Pons (tissue), 1 donor: ENCODE measurements at places on chromosomes 12 and 14.

- no peak for DNase-seq
Observed at GRCh38 chr12:86917121-86917520, 660.9 kb upstream of the MGAT4C start.

DNA sequence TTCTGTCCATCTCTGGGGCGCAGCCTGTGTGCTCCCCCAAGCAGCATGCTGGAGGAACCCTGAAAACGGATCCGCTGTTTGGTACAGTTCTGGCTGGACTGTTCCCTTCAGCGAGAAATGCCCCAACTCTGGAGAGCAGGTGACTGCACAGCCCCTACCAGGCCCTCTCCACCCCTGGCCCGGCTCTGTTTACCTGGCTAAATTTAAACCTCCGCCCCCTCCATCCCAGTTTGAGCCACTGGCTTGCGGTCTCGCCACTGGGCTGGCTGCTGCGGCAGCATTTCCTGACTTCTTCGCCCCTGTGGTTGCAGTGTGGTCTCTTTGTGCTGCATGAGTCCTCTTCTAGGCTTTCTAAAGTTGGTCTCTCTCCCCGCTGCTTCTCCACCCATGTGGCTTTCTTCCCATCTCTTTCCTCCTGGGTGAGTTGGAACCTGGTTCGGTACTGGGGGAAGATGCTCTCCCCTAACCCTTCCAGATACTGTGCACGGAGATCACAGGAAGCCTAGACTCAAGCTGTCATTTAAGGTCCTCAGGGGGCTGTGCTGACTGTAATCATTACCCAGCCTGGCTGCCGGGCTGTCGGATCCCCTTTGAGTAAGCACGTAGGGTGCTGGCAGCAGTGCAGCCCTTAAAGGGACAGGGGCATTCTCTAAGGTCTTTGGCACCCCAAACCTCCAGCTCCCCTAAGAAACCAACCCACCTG is 60.6 kb downstream of the FBXL14 start:
- no peak for DNase-seq

DNA sequence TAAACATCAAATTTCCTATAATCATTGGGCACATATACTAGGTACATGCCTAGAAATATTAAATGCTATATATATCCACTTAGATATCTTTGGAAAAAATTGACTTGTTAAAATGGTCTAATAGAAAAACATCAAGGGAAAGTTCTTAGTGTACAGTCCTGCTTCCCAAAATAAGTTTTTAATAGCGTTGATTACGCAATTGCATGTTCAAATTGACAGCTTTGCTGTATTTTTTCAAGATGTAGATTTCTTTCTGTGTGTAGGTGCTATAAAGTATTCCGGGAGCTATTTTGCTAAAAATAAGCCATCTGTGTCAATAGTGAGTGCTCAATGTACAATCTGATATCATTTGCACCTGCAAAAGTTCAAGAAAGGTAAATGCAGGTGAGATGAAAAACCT is 463.9 kb upstream of the ATP2B1 start:
- no peak for DNase-seq

GRCh38 chr12:88650715-88651114 is 70.4 kb upstream of the KITLG start:
- no peak for DNase-seq

GRCh38 chr12:86727160-86727559 is 471.0 kb upstream of the MGAT4C start:
- no peak for DNase-seq

DNA sequence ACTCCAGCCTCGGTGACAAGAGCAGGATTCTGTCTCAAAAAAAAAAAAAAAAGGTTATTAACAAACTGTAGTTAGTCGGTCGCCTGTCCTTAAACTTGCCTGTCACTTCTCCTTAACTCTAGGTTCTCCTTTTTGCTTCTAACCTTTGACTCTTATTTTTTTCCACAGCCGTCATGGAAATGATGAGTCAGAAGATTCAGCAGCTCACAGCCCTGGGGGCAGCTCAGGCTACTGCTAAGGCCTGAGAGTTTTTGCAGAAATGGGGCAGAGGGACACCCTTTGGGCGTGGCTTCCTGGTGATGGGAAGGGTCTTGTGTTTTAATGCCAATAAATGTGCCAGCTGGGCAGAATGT is 418 bp upstream of the MYG1 start:
- DNase-seq = no peak

GRCh38 chr12:95986635-95987570 is 9.2 kb downstream of the HAL start:
- no peak for DNase-seq

DNA sequence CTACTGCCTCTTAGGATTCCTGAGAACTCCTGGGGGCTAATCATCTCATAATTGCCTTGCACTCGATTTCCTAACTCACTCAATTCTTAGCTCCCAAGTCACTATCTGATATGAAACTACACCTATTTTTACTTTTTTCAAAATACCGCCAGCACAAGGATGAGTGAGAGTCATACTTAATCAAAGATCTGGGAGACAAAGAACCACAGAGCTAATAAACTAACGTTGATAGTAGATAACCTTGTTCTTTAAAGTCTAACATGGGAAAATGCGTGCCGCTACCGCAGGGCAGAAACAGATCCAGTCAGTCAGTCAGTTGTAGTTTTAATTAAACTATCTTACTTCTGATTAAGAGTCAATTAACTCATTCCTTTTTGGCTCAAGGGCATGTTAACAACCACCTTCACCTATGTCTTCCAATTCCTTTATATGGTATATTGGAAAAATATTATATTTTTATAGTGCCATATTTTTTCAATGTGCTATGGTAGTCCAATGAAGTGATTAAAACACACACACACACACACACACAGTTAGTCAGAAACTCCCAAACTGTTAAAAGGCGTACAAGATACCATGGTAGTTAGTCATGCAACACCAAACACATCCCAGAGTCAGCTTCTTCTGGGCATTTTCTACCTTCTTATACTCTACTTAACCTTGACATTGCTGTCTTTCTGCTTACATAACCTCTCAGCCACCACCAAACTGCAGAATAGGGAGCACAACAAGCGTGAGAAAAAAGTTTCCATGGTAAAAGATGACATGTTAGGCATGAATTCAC is 114.0 kb downstream of the KLHL28 start:
- no peak for DNase-seq

- no peak for DNase-seq
Observed at GRCh38 chr12:123150744-123151456, at the start of gene PITPNM2. Gene PITPNM2, minus strand, starts transcription at chr12:123151090. Its CDS starts 116,500 bp downstream, at chr12:123034590.

DNA sequence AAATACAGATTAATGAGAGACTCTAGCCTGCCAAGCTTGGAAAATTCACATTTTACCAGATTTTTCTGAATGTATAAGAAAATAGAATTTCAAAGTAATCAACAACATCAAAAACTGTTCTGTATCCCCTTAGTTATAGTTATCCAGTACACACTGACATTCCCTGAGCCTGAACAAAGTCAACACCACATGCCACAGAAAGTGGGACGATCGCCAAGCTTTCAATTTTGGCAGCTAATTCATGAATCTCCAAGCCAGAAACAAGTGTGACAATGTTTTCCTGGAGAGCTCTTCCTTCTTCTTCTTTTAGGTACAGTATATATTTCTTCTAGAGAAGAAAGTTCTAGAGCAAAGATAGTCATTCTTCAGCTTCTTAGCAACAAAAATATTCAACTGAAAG is 290.2 kb downstream of the PRKD1 start:
- peak; percentile 95 for DNase-seq

DNA sequence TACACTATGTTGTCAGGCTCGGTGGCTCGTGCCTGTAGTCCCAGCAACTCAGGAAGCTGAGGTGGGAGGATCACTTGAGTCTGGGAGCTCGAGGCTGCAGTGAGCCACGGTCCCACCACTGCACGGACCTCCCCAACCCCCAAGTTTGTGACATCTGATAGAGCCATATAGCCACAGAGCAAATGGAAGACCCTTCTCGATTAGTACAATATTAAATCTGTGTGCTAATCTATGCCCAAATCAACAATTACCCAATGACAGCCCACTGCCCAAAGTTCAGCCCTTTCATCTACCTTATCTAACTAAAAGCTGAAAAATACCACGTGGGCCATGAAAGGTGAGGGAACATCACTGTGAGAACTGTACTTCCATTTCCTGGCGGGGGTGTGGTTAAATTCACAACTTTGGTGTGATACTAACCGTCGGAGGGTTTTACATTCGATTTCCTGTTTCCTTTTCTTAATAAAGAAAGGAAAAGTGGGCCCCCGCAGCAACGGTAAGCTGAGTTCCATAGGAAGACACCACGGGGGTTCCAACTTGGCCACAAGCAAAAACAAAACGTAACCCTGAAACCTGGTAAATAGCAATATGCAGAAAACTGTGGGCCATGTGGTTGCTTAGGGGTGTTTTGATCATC is 31.2 kb upstream of the FOS start:
- no peak for DNase-seq

DNA sequence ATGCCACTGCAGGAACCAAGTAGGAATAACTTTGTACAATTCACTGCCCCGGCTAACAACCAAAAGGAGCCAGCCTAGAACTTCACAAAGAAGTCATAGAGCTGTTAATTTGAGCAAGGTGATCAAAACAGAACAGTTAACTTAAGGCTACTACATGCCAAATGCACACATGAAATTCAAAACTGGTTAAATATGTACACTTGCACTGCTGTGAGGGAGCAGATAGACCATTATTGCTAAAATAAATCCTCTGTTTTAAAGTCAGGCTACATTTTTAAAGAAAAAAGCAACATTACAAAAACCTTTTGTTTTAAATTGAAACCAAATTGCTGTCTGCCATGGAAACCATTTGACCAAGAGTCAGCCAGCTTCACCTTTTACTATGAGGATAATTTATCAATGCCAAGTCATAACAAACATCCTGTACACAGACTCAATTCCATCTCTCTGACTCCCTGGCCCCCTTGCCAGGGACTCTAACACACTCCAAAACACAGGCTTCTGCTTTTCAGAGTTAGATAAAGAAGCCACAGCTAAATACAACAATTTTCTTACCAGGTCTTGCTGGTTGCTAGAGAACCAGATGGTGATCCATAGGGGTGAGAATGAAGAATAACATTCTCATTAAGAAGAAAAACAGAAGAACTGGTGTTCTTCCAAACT is 84.0 kb downstream of the LRP6 start:
- DNase-seq = peak; percentile 54

GRCh38 chr14:30330033-30330432 is 228.9 kb upstream of the G2E3 start:
- no peak for DNase-seq

DNA sequence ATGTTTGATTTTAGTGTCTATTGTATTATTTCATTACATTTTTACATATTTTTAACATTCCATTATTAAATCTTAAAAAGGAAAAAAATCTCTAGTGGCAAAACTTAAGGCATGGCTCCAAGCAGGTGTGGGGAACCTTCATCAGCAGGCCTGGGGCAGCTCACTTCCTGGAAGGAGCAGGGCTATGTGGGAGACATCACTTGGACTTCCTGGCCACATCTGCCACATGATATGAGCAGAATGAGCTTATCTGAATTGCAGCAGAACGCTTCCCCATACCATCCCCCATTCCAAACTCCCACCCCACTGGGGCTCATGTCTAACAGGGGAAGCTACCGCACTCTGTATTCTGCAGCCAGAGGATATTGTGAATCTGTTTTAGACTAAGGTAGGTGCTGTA is 35.0 kb upstream of the KCNA1 start:
- no peak for DNase-seq

GRCh38 chr14:21768116-21768874 is 94.7 kb upstream of the OR4E1 start:
- DNase-seq = peak; percentile 37

DNA sequence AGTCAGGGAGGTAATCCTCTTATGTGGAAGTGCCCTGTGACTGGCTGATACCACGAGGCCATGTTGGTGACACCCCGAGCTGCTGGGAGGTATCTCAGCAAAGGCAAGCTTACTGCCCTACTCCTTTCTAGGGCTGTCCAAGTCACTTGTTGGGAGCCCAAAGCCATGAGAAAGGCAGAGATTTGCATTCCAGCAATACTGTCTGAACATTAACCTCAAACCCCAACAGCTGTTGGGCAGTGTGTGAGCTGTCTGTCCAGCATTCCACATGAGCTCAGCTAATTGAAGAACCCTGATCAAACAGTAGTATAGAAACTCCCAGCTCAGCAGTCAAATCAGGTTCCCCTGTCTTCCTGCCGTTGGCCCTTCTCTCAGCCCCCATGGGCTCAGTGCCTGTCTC is 9.2 kb downstream of the ABHD4 start:
- DNase-seq = no peak

- DNase-seq = no peak
Observed at GRCh38 chr14:93811676-93812075, 23.4 kb upstream of the PRIMA1 start.

GRCh38 chr12:47941871-47942613 is 21.4 kb upstream of the TMEM106C start:
- DNase-seq = no peak

DNA sequence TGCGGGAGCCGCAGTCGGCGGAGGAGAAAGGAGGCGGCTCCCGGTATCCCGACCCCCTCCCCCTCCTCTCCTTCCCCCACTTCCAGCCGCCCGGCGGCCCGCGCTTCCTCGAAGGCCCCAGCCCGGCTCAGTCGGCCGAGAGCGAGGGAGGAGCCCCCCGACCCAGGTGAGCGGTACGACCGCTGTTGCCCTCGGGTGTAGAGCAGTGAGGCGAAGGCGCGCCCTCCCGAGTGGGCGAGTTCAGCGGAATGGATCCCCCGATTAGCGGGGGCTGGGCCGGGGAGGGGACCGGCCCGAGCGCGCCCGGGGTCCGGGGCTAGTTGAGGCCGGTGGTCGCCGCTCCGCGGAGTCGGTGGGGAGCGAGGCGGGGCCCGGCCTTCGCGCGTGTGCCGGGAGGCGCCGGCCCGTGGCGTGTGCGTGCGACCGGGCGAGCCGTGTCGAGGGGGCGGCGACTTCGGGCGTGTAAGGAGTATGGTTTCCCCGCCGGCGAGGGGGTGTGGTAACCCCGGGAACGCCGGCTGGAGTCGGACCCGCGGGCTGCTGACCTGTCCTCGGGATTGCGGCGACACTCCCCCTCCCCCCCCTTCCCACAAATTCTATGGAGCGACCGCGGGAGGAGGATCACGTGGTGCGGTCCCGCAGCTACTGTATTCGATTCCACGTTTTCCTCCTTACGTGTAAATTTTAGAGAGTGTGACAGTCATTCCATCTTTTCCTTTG is 501 bp downstream of the RIMKLB start:
- DNase-seq = no peak

- no peak for DNase-seq
Observed at GRCh38 chr12:54571193-54572188, 17.0 kb downstream of the PPP1R1A start.

DNA sequence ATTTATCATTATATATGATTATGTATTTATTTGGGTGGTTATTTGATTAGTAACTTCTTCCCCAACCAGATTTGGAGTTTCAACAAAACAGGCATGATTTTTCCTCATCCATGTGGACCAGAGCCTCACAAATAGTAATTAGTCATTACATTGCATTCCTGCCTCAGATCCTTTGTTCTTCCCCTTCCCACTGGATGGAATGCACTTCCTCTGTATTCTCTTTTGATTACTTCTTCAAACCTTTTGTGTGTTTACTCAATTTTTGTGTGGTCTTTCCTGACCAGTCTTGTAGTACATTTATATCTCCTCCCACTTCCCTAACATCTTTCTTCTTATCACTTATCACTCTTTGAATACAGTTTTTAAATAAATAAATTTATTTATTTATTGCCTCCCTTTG is 15.5 kb downstream of the SYT1 start:
- DNase-seq = no peak
